ENCODE measurements at places on chromosomes 5 and 9.

DNA sequence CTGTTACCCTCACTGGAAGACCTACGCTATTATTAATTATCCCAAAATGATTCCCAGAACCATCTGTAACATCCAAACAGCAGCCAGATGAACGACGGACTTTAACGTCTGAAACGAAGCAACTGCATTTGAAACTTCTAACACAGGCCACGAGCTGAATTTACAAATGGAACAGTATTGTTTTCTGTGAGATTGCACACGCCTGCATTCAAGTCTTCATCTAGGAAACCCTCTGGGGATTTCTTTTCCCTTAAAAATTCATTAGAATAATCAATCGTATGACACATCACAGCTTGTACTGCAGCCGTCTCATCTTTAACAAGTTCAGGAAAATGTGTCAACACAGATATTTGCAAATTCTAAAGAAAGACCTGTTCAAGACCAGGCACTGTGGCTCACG, 80.2 kb downstream of the MYO10 start:
- no peak for DNase-seq

GRCh38 chr9:134620751-134621557, 20.6 kb upstream of the COL5A1 start:
- DNase-seq: no peak

DNA sequence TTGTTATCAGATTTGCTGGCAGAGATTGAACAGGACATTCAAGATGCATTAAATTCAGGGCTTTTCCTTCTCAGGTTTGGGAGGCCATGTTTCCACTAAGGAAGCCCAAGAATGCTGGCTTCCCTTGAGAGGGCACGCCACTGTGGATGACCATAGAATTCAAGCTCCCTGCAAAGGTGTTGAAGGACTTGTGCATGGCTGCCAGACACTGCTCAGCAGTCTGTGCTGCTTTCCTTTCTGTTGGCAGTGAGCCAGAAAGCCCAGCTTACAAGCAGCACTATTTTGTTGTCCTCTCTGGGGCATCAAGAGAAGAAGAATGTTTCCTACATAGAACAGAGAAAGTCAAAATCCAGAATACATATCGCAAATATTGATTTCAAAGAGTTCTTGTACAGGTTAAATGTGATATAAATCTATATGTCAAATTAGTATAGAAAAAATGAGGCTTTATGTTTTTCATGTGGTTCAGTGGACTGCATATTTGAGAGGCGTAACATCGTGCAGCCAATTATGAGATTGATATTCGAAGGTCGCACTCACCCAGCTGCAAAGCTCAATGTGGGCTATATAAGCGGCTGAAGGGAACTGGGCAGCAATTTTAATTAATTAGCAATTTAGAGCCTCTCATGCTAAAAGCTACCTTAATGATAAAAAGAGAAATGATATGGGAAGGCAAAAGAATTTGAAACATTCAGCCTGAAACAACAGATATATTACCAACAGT, 103.1 kb upstream of the ISL1 start:
- DNase-seq: no peak

DNA sequence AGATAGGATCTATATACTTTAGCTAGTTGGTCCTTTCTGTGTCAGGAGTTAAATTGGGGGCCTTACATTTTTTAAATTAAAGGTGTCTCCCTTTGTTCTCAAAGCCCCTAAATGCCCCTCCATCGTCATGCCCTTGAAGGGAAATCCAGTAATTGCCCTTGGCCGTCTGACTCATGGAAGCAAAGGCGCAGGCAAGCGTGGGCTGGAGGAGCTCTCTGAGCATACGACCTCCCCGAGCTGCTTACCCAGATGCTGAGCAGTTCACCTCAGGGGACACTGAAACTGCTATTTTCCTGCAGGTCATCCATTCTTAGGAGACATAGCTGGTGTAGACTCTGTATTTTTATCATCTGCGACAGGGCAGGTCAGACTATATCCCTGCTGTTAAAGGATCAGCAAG, 23.0 kb downstream of the PCSK1 start:
- DNase-seq: no peak

DNA sequence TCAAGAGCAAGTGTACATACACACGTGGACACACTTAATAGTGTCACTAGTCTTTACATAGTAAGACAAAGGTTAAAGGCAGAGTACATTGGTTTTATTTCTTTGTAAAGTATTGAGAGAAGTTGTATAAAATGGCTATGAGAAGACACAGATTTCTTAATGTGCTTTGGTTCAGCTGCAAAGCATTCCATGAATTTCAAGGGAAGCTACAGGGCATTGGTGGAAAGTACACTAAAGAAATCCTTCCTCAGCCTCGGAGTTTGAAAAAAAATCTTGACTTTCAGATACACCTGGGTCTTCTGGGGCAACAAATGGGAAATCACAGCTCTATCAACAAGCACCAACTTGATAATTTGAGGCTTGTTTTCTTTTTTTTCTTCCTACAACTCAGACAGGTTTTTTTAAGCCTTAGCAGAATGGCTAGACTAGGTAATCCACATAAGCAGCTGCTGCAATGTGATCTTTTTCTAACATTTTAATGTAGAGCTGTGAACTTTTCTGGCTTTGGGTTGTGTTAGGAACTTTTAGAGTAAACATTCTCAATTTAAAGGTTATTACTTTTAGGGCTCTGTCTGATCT, 140.4 kb upstream of the FST start:
- DNase-seq: no peak

GRCh38 chr9:16985559-16986348, 115.3 kb upstream of the BNC2 start:
- DNase-seq: no peak

- no peak for DNase-seq
Measured at GRCh38 chr9:85038824-85039608, 369.5 kb downstream of the NTRK2 start.

DNA sequence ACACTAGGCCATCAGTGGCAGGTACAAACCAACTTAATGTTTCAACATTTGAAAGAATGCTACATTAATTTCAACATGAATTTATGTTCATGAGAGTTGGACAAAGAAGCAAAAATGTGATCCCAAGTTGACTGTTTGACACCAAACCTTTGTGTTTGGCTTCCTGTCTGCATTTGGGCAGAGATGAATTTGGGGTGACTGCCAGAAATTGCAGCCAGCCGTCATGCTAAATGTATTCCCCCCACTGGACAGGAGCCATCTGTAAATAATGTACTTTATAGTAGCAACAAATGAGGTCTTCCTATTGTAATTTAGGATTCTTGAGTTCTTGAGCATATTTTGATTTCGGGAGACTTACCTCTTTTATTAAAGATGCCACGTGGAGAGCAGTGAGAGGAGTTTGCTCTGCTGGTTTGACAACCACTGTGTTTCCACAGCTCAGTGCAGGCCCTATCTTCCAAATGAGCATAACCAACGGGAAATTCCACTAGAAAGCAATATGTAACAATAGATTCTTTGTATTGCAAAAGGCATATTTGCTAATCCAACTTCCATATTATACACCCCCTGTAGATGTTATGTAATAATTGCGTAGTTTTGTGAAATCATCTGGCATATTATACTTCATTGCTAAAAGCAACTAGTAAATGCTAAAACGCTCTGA, 27.6 kb downstream of the ALDH1A1 start:
- no peak for DNase-seq

- no peak for DNase-seq
Measured at GRCh38 chr5:52665559-52665958, 122.2 kb upstream of the ITGA1 start.

DNA sequence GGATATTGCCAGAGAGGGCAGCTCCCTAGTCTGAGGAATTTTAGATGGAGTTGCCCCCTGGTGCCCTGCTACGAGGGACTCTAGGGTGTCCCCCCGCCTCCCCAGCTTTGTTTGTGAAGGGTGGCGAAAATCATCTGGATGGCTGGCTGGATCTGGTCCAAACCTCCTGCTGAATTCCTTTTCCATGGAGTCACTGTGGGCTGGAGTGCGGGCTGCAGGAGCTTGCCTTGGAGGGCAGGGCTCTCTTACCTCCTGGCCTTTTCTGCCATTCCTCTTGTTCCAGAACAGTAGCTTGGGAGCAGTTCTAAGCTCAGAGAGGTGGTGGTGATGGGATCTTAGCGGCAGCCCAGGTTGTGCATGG, 2.1 kb downstream of the SYNPO start:
- no peak for DNase-seq

DNA sequence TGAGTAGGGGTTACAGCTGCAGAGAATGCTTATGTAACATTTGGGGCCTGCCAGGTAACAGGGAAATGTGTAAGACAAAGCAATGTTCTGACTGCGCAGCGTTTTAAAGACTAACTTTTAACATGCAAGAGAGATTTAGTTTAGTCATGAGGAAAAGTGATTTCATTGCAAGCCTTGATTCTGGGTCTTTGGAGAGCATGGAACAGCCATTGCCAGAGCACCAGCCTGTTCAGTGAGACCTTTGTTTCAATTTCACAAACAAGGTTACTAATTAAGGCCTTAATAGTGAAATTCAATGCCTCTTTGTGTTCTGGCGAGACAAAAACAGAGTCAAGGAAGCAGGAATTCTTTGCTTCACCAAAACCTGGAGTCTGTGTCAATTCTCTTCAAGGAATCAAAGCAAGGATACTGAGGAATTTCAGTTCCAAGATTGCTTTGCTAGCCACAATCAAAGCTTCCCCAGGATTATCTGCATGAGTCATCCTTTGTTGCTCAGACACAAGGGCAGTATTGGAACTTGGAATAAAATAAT, 14.4 kb downstream of the CKMT2 start:
- DNase-seq: no peak

DNA sequence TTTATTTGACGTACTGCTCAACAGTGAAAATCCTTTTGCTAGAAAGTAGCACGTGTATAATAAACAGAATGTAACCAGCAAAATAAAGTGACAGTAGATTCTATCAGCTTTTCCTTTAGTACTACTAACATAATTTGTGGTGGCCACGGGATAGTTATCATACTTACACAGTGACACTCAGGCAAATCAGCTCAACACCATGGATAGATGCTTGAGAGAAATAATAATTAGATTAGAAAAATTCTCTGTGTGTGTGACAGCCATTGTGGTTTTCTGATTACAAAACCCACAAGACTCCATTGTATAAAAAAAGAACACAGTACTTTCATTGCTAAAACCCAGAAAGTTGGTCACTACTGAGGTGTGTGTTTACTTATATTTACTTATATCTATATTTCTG, 101.1 kb downstream of the MUSK start:
- no peak for DNase-seq

GRCh38 chr5:137822158-137822764, 45.4 kb upstream of the MYOT start:
- DNase-seq: no peak

- DNase-seq: no peak
Measured at GRCh38 chr5:150497989-150498317, 10.0 kb upstream of the NDST1 start.

- no peak for DNase-seq
Measured at GRCh38 chr9:106626936-106627335, 236.0 kb upstream of the ZNF462 start.

DNA sequence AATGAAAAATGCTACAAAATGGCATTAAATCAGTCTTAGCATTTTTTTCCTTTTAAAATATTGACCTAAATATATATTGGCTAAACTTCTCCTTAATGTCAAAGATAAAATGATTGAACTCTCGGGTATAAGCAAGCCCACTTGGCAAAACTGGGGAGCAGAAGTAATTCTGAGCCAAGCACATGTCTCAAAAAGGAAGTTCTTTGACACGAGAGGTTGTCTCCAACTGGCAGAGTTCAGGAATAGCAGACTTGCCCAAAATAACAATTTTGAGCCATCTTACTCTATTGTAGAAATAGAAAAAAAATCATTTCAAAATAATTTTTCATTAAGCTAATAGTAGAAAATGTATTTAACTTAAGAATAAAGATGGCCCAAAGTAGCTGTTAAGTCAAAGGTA, 10.4 kb upstream of the MLLT3 start:
- no peak for DNase-seq

- no peak for DNase-seq
Measured at GRCh38 chr9:136499935-136500910, 17.4 kb upstream of the SEC16A start.

DNA sequence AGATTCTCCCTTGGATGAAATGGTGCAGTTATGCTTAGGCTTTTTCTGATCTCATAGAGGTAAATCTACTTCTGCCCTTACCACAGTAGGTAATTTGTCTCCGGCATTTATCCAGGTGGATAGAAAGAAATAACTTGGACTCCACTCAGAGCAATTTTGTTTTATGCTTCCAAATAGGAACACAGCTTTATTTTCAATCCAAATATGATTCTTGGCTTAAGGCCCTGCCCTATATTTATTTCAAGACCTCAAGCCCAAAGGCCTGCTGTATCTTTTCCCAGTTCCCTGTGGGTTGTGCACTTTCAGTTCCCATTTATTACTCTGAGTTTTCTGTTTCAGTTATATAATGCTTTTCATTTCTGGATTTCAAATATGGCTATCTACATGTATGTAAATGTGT, 274.2 kb upstream of the SMC2 start:
- no peak for DNase-seq

DNA sequence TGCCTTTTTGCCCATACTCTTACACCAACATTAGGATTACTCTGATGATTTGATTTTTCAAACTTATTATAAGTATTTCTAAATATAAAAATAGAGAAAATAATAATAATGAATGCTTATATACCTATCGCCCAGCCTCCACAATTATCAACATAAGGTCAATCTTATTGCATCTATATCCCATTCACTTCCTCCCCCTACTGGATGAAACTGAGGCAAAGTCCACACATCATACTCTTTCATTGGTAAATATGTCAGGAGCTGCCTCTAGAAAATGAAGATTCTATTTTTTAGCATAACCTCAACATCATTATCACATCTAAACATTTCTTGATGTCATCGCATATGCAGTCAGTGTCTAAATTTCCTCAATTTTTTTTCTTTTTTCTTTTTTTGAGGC, 44.3 kb downstream of the SH3RF2 start:
- DNase-seq: no peak

DNA sequence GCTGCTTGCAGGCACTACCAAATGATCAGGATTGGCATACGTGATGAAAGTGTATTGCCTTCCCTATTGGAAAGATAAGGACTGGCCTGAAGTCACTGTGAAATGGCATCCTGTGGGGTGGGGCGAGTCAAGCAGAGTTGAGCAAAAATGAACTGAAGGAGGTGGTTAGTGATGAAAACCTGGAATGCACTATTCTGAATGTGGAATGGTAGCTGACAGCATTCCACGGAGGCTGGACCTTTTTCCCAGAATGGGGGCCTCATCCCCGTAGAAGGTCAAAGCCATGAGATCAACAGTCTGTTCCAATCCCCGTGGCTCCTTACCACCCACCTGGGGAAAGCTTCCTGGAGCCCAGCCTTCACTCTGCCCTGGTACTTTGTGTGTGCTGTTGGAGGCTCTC, 37.7 kb downstream of the ASS1 start:
- no peak for DNase-seq

- no peak for DNase-seq
Measured at GRCh38 chr5:151810449-151810848, 38.7 kb downstream of the G3BP1 start.

GRCh38 chr5:88503406-88503805, 234.8 kb upstream of the TMEM161B start:
- no peak for DNase-seq

GRCh38 chr9:117302487-117302886, 112.4 kb downstream of the ASTN2 start:
- no peak for DNase-seq

Measured in esophagus squamous epithelium (tissue), 5 donors.